Fibroblast of skin of left quadriceps (primary cell): ENCODE measurements at places on chromosomes 4 and X.

DNA sequence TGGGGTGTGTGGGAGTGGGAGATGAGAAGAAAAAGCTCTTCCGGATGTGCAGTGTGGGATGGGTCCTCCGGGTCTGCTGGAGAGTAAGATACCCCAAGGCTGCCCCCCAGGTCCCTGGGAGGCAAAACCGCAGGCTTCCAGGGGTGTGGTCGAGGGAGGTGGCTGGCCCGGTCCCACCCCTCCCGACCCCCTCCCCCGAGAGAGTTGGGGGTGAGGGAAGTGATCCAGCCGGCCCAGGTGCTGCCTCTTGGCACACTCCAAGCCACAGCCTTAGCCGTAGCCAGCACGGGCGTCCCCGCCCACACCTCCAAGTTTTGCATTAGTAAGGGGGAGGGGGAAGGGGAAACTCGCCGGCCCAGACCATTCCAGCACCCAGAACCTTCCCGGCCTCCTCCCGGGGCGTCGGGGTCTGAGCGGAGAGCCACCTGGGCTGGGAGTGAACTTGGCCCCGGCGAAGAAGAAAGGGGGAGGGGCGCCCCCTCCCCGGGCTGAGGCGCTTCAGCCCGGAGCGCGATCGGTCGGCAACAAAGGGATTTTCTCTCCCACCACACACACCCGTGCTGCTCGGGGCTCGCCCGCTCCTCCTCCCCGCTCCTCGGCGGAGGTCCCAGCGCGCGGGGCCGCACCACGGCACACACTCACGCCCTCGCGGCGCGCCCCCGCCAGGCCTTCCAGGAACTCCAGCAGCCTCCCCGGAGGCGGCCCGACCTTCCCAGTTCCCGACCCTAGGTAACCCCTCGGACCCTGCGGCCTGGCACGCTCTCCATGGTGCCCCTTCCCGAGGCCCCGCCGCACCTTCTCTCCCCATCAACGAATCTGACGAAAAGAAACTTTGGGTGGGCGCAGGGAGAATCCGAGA is 14.4 kb downstream of the BCOR start:
- DNase-seq: no peak

GRCh38 chr4:69120870-69121269 is 24.6 kb downstream of the UGT2B7 start:
- no peak for DNase-seq

- DNase-seq: no peak
Measured at GRCh38 chrX:47644557-47645091, 5.7 kb downstream of the ELK1 start.

GRCh38 chrX:129934952-129935351 is 29.0 kb downstream of the UTP14A start:
- DNase-seq: no peak

GRCh38 chr4:87428979-87429378 is 6.6 kb downstream of the NUDT9 start:
- DNase-seq: no peak

- peak; percentile 53 for DNase-seq
Measured at GRCh38 chr4:13921805-13922204, 294.3 kb upstream of the BOD1L1 start.

DNA sequence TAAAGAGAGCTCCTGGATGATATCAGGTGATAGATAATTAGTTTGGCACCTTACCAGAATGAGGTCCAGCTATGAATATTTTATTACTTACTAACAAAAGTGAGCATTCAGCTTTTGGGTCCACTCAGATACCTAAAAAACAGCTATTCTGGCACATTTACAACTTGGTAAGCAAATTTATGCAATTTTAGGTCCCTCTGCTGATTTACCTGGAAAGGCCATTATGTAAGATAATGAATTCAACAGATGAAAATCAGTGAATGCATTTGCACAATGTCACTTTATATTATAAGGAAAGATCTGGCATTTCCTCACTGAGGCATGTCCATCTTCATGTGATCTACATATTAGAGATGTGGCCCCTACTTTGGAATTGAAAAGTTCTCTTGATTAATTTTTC is 517.0 kb downstream of the SPRY1 start:
- no peak for DNase-seq

- DNase-seq: no peak
Measured at GRCh38 chrX:2708021-2708420, 16.9 kb downstream of the CD99 start.

GRCh38 chr4:5141802-5142201 is 90.5 kb downstream of the STK32B start:
- DNase-seq: no peak

DNA sequence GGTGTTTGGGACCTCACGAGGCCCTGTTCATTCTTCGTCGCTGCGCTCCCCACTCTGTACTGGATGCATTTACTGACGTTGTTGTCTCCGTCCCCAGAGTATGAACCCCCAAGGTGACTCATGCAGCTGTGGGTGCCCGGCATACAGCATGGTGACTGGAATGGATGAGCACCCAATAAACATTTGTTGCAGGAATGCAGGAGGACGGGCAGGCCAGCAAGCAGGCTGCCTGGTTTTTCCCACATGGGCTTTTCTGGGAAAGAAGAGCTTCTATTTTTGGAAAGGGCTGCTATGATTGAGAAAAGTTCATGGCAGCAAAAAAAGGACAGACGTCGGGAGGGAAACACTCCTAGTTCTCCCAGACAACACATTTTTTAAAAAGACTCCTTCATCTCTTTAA is 893 bp upstream of the SOD3 start:
- no peak for DNase-seq

DNA sequence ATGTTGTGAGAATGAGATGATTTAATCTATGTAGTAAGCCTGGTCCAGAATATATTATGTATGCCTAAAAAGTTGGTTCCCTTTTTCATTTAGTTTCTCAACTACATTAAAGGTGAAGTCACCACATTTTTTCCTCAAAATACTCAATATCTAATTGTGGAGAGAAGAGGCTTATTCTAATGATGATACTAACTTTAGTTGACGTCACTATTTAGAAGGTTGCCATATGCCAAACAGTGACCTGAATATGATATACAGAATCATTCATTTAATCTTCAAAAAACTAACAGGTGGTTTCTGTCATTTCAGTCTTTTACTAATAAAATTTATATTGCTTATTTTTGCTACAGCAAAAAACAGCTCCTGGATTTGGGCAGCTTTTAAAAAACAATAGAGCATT is 480.7 kb upstream of the NWD2 start:
- DNase-seq: no peak

DNA sequence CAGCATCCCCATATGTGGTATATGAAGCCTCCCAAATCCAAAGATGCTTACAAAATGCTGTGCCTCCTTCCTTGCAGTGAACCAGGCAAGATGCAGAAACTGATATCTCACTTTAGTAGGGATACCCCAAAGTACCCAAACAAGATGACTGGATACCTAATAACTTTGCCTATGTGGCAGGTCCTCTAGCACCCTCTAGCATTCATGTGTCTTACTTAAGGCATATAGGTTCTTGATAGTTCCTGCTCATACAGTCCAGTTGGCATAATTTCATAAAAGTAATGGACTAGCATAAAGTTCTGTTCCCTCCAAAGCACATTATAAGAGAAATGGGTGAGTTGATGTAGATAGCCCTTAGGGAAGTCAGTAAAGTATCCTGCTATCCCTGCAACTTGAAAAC is 36.8 kb upstream of the SPP1 start:
- no peak for DNase-seq

- DNase-seq: no peak
Measured at GRCh38 chr4:102757681-102758080, 3.1 kb downstream of the MANBA start.

GRCh38 chrX:41350976-41351569 is 17.1 kb downstream of the DDX3X start:
- no peak for DNase-seq

DNA sequence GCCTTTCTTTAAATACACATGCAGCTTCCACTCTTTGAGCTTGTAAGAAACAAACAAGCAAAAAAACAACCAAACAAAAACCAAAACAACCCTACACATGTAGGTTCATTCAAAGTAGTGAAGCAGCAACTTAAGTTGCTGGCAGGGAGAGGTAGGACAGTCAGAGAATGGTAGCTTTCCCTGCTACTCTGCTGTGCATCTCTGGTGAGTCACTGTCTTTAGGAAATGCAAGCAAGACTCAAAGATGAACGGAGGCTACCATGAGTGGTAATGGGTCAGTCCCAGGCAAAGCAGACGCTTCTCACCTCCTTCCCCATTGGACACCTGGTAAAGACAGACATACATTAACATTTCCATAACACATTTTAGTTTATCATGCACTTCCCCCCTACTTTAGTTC is 43.2 kb downstream of the PGRMC2 start:
- DNase-seq: no peak

DNA sequence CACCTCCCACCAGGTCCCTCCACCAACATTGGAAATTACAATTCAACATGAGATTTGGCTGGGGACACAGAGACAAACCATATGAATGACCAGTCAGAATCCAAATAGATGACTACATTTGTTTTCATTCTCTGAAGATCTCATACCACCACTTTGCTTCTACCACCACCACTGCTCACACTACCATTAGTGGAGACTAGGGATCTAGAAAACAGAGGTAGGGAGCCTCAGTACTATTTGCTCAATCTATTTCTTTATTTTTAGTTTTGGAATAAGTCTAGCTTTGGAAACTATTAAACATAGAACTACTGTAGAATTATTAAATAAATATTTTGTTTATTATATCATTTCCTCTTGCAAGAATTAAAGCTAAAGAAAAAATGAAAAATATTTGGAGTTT is 727.9 kb downstream of the CCSER1 start:
- DNase-seq: no peak

GRCh38 chr4:73446336-73446938 is 10.4 kb downstream of the AFP start:
- peak; percentile 14 for DNase-seq

DNA sequence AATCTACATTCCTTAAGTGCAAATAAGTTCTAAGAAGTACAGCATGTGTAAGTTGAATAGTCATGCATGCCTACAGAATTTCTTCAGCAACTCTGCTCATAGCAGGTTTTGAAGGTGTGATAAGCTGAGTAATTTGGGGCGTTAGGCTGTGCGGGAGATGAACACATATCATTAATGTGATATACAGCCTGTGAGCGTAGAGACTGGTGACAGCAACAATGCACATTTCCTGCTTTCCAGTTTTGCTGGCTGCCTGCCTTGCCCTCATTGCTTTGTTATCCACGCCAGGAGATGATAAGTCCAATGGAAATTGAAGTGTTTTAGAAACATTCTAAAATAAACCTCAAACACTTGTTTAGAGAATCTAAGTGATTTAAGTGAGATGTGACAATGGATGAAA is 1709.4 kb downstream of the ARAP2 start:
- no peak for DNase-seq

DNA sequence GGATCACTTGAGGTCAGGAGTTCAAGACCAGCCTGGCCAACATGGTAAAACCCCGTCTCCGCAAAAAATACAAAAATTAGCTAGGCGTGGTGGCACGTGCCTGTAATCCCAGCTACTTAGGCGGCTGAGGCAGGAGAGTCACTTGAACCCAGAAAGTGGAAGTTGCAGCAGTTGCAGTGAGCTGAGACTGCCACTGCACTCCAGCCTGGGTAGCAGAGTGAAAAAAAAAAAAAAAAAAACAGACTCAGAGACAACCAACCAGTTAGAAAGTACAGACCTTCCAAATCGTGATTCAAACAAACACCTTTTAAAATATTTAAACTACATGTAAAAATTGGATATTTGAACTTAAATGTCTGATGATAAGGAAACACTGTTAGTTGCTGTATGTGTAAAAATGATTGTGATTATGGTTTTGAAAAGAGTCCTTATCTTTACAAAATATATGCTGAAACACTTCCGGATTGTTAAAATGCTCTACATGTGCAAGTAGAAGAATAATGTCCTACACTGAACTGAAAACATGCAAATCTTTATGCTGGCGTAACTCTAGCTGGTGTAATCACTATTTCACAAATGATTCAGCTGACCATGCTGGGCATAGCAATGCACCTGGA is 37.8 kb downstream of the SH3KBP1 start:
- no peak for DNase-seq

DNA sequence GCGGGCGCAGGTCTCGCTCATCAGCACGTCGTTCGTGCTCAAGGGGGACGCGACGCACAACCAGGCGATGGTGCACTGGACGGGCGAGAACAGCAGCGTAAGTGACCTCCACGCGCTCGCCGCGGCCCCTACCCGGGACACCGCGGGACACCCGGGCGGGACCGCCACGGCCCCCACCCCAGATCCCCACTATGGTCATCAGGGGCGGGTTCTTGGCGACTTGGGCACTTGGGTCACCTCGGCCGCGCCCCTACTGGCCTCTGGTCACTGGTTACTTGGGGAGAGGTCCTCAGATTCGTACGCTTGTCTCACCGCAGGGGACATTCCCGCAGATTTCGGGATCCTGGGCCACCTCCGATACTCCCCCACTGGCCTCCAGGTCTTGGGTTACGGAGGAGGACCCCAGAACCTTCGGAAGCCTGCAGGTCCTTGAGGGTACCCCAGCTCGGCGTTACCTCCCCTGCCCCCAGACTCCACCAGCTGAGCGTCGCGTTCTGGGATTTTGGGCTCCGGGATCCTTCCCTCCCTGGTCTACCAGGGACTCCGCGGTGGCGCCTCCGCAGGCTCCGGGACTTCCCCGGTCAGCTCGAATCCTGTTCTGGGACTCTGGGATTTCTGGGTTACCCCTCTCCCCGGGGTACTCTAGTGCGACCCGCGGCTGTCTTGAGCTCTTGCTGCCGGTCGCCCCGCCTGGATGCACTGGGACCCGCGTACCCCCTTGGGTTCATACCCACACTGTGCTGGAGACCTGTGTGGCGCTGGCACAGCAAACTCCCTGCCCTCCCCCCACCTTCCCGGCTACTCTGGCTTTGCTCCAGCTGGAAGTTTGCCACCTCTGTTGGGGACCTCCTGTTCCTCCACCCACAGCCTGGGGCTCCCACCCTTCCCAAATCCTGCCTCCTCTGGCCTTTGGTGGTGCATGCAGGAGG is 956 bp downstream of the SORCS2 start:
- DNase-seq: no peak

- no peak for DNase-seq
Measured at GRCh38 chr4:13327991-13328390, 156.1 kb downstream of the RAB28 start.

DNA sequence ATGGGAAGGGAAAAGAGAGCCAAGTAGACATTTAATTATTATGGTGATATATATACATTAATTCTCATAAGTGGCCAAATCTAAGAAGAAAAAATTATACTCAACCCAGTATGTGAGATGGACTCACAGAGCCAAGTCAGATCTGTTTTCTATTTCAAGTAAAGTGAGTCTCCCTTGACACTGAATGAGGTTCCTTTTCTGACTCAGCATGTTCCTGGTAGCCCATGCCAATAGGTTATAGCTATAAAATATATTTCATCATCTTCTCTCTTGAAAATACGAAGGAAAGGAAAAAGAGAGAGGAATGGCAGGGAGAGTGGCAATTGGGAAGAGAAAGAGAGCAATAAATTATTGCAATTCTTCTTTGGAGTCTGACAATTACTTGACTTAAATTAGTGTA is 68.8 kb upstream of the GRIA2 start:
- DNase-seq: no peak

GRCh38 chr4:336099-336892 is 1.3 kb upstream of the ZNF141 start:
- DNase-seq: no peak
